ENCODE measurements at places on chromosomes 11 and 22.
A peak's percentile ranks its signal among the peaks of the same experiment; 100 is the strongest.

GRCh38 chr22:22927888-22928665 lies 40.5 kb downstream of the IGLL5 start:
- DNase-seq: no peak

- no peak for DNase-seq
These were observed 85.6 kb downstream of the CADM1 start for GRCh38 chr11:115418626-115419025.

- DNase-seq: no peak
These were observed 7.6 kb upstream of the MCM5 start for GRCh38 chr22:35392357-35392756.

GRCh38 chr11:113664069-113664980 lies 41.8 kb downstream of the TMPRSS5 start:
- DNase-seq: no peak

DNA sequence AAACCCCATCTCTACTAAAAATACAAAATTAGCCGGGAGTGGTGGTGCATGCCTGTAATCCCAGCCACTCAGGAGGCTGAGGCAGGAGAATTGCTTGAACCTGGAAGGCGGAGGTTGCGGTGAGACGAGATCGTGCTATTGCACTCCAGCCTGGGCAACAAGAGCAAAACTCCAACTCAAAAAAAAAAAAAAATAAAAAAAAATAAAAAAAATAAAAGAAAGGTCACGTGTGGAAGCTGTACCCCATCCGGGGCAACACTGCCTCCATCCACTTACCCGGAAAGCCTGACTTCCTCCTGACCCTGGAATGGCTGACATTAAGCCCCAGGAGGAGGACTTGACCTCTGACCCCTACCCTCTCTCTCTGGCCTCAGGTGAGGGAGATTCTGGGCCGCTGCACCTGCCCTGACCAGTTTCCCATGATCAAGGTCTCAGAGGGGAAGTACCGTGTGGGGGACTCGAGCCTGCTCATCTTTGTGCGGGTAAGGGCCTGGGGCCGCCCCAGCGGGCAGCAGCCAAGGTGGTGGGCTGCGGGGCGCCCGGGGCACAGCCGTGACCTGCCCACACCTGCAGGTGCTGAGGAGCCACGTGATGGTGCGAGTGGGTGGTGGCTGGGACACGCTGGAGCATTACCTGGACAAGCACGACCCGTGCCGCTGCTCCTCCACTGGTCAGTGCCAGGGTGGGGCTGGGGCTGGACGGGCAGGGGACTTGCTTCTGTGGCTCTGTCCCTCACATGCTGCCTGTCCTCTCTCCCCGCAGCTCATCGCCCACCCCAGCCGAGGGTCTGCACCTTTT lies 3.8 kb downstream of the GAS2L1 start:
- DNase-seq: no peak

- no peak for DNase-seq
These were observed 8.0 kb downstream of the MOB2 start for GRCh38 chr11:1478544-1478943.

DNA sequence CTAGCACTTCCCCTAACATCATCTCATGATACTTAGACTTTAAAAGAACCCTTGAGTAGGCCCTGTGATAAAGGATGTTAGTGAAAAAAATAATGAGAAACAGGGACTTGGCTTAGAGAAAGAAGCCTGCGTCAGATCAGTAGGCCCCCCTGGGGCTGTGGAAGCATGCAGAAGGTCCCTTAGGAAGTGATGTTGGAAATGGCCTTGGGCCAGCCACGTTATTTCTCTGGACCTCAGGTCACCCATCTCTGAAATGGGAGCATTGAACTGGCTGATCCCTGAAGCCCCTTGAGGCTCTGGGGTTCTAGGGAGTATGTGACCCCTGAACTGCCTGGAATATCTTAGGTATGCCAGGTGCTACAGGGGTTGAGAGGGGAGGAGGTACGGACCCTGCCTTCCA lies 40.2 kb downstream of the MCM5 start:
- no peak for DNase-seq

DNA sequence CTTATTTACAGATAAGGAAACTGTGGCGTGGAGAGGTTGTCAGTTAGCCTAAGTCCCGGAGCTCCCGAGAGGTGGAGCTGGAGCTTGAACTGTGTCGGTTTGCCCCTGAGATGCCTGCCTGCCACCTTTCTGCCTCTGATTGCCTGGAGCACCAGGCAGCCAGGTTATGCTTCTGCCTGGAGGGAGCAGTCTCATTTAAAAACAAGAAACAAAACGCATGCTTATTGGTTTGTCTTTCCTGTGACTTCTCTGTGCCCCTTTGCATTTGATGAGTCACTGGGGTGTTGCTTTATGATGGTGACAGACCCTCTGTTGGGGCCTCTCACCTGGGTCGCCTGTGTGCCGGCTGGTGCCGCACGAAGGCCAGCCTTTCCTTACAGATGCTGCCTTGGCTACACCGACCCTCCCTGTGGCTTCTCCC lies 12.2 kb downstream of the AP2A2 start:
- no peak for DNase-seq

DNA sequence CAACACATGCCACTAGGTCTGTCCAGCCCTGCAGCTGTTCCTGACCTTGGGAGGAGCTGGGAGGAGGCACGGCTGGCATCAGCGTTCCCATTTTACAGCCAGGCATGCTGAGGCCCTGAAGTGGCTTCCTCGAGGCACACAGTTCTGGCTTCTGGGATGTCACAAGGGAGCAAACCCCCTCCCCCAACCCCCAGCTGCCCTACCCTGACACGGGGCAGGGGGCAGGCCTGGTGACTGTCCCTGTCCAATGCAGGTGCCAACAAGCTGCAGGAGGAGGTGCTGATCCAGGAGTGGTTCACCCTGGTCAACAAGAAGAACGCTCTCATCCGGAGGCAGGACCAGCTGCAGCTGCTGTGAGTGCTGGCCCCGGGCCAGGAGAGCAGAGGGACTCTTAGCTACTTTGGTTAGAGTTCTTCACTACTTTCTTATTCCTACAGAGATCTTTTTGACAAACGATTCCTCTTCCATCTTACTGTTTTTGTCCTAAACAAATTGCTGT lies 5.3 kb downstream of the KCNK7 start:
- DNase-seq: no peak

GRCh38 chr22:49657275-49657973 lies 170.2 kb downstream of the BRD1 start:
- peak; percentile 55 for DNase-seq

DNA sequence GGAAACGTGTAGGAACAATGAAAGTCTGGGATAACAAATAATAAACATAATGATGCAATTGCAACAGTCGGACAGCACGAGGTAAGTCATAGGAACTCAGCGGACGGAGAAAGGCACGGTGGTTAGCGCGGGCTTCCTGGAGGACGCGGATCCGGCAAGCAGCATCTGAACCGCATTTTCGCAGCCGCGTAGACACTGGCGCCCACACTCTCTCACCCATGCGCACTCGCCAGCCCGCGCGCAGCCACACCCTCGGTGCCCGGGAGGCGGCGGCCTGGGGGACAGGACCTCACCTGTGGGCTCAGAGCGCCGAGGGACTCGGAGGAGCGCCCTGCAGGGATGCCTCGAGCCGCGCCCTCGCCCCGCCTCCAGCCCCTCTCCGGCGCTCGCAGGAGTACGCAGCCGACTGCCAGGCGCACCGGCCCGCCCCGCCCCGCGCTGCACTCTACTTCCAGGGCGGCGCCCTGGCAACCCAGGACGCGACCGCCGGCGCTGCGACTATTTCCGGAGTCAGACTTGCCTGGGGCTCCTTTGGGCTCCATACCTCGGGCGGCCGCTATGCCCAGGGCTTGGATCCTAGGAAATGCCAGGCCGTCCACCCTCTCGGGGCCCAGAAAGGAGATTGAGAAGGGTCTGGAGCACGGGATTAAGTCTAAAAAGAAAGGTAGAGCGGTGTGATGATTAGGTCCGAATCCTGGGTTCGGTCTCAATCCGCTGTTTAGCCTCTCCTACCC lies at the start of gene TTLL1:
Gene TTLL1 (minus strand): TSS at position 408 of the 734 bp plus-strand sequence. CDS start 13,805 bp downstream, outside the sequence.
- peak; percentile 92 for DNase-seq

DNA sequence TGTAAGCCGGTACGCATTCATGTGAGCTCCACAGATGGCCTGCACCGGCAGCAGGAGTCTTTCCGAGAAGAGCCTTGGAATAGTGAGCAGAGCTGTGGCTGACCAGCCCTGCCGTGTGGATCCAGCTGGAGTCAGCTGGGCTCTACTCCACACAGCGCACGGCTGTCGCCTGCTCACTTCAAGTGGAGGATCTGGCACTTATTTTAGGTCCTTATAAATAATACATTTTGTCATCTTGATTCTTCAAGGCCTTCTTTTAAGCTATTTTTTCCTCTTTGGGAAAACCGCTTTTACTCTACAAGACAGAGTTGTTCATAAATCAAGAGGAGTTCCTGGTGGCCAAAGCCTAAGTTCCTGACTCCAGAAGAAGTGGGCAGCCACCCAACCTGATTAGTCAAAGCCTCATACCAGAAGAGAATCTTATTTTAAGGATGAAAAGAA lies 93.8 kb downstream of the KCNC1 start:
- no peak for DNase-seq

GRCh38 chr11:92329137-92329536 lies 104.5 kb downstream of the FAT3 start:
- DNase-seq: no peak

GRCh38 chr11:50298182-50298988 lies 265.7 kb downstream of the OR4C45 start:
- no peak for DNase-seq

DNA sequence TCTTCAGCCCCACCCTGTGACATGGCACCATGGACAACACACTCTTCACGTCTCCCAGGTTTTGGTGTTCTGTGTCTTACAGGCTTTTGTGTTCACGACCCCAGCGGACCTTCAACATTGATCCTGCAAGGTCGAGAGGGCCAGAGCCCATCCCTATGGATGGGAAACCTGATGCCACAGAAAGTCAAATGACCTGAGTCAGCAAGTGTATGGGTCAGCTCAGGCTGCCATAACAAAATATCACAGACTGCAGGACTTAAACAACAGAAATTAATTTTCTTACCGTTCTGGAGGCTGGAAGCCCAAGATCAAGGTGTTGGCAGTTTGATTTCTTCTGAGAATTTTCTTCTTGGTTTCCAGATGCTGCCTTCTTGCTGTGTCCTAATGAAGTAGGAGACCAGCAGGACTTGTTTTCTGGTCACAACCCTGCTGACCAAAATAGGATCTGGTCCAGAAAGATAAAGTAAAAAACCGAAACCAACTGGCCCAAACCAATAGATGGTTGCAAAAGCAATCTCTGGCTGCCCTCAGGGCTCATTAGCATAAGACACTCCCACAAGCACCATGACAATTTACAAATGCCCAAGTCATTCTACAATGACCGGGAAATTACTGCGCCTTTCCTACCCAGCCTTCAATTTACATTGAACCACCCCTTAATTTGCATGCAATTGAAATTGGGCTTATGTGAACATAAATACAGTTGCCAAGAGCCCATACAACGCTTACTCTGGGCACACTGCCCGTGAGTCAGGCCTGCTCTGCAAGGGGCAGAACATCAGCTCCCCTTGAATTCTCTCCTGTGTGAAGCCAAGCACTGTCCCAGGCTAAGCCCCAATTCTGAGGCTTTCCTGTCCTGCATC lies 113.9 kb downstream of the RPS6KA4 start:
- no peak for DNase-seq

GRCh38 chr11:44509296-44509695 lies 56.2 kb upstream of the CD82 start:
- no peak for DNase-seq

GRCh38 chr22:48104102-48104738 lies 1341.8 kb downstream of the TBC1D22A start:
- no peak for DNase-seq

GRCh38 chr11:35131094-35131493 lies 7.9 kb upstream of the CD44 start:
- DNase-seq: no peak

DNA sequence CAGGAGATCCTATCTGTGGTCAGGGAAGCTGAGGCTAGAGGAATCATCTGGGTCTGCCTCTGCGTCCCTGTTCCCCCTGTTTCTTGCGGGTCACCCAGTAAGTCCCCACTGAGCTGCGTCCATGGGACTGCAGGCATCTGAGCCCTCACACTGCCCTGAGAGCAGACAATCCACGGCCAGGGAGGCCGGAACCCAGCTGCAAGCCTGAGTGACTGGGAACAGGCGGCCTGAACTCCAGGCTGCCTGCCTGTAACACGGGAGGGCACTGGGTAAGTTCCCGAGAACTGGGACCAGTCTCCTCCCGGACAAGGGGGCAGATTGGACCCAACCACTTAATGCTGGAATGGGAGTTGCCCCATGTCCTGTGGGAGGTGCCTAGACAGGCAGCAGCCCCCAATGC lies 727.4 kb downstream of the BRD1 start:
- DNase-seq: no peak

DNA sequence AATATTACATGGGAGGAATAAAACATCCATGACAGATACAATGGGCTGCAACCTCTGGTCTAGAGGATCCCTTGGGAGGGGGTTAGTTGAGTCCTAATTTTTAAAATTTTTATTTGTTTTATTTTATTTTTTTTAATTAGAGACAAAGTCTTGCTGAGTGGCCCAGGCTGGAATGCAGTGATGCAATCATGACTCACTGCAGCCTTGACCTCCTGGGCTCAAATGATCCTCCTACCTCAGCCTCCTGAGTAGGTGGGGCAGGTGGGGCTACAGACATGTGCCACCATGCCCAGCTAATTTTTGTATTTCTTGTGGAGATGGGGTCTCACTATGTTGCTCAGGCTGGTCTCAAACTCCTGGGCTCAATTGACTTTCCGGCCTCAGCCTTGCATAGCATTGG lies 43.1 kb downstream of the FDX1 start:
- no peak for DNase-seq

DNA sequence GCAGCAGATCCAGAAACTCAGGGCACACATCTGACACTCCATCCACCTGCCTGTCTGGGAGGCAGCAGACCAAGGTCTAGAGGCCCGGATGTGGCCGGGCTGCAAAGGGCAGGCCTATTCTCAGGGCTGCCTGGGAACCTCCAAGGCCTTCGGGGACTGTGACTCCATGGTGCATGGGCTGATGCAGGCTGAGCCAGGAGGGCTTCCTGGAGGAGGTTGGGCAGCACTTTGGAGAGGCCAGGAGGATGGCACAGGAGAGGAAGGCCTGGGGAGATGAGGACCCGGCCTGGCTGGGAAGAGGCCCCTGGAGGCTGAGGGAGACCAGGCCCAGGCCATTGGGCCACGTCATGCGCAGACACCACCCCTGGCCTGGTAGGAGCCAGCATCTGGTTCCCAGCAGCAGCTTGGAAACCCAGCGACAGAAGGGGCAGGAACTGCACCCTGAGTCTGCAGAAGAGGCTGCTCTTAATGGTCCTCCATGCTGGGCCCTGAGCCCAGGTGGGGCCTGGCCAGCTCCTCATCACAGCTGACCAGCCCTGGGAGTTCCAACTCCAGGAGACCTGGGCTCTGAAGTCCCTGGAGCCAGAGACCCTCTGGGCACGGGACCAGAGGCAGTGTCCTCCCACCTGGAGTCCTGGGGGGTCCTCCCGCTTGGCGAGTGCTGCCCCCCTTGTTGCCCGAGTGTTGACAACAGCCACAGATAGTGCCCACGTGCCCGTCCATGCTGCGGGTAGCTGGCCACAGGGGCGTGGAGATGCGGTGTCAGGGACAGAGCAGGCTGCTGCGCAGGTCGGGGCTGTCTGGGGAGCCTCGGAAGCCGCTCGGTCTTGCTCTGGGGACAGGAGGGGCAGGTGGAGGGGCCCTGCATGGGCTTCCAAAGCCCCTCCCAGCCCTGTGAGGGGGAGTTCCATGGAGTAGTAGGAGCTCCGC lies 5.5 kb downstream of the PHLDA2 start:
- DNase-seq: no peak

GRCh38 chr11:62832336-62833234 lies at the start of gene TEX54:
TEX54 (minus strand) TSS chr11:62832841.
- DNase-seq: no peak

All from stimulated activated CD8-positive, alpha-beta memory T cell treated with anti-CD3 and anti-CD28 coated beads, Interleukin-15, amount 100 ng/mL, for 48 hours (primary cell).